Cardiac fibroblast (primary cell): ENCODE measurements at places on chromosomes 7 and 10.
A peak's percentile ranks its signal among the peaks of the same experiment; 100 is the strongest.

GRCh38 chr7:141158561-141158960 lies 84.7 kb downstream of the TMEM178B start:
- DNase-seq = peak; percentile 89

GRCh38 chr7:44310221-44310848 lies 15.1 kb downstream of the CAMK2B start:
- peak; percentile 11 for DNase-seq

- DNase-seq = no peak
These were observed 323.0 kb downstream of the EXOC4 start for GRCh38 chr7:133575726-133576440.

GRCh38 chr10:81104494-81104893 lies 566.8 kb downstream of the SH2D4B start:
- DNase-seq = no peak

DNA sequence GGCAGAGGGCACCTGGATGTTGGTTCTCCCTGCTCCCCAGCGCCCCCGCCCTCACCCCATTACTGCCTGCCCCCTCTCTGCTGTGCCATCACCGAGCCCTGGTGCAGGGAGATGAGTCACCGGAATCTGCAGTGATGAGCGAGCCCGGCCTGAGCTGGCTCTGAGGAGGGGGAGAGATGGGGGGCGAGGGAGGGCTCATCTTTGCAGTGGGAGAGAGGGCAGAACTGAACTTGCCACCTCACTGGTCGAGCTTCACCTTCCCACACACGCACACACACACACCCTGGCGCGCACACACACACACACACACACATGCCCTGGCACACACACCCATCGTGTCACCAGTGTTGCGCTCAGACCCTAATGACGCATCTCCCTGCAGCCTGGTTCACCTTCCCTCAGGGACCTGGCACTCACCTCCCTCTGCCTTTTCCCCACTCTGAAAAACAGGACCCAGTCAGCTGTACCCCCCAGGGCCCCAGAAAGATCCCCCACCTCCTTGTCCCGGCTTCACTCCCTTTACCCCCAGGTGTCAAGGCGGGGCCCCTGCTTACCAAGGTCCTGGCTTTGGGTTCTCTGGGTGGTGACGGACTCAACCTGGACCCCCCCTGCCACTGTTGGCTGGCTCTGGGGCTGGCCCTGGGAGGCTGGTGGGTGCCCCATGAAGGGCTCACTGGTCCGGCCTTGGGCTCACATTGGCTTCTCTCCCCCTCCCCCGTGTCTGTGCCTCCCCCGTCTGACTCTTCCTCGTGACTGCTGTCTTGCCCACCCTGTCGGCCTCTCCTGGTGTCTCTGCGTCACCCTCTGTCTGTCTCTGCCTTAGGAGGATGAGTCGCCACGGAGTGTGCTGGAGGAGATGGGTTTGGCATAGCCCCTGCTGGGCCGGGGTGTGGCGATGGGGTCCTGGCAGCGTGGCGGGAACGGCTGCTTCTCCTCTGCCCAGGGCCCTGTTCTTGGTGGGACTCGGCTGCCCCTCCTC lies 5.4 kb downstream of the VGF start:
- peak; percentile 28 for DNase-seq

DNA sequence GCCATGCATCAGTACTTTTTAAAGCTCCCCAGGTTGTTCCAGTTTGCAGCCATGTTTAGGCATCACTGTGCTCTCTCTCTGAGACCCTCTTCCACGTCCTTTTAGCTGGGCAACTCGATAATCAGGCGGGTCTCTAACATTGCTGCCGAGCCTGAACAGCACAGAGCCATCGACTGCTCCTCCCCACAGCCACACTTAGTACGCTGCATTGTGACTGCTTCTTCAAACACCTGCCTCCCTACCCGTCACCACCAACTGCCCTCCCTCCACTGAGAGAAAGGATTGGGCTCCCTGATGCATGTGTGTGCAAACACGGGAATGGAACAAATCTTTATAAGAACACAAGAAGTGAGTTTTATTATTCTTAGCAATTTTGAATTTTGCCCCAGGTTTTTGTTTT lies 11.4 kb upstream of the TACR2 start:
- DNase-seq = no peak

GRCh38 chr10:33306701-33307519 lies 27.6 kb downstream of the NRP1 start:
- peak; percentile 85 for DNase-seq

- peak; percentile 82 for DNase-seq
These were observed 10.6 kb downstream of the GPR146 start for GRCh38 chr7:1054861-1055450.

DNA sequence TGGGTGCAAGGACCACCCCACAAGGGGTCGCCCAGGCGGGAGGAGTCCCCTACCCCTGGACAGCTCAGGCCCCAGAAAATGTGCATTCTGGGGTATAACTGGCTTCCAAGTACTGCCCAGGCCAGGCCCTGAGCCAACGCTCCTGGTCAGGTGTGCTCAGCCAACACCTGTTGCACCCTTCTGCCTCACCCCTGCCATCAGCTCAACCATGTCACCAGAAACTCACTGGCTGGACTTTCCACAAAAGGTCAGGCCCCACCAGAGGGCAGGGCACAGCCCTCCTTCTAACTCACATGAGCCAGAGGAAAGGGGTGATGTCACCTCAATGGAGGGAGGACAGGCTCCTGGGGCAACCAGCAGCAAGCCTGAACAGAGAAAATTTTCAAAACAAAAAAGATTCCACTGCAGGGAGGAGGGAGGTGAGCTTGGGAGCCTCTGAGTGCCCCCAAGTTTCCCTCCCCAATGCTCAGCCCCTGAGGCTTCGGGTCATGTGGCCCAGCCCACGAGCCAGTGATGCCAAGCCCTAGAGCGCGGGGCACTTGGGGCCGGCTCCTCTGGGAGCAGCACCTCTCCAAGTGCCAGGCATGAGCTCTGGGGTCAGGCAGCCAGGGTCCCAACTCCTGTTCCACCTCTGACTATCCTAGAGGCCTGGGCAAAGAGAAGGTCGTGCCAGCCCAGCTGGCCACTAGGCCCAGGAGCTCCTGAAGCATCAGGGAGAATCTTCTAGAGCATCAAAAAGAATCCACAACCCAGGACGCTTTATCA lies 2.2 kb downstream of the OGDHL start:
- no peak for DNase-seq

- no peak for DNase-seq
These were observed at the start of gene CRTAC1 for GRCh38 chr10:98030093-98030821. Gene CRTAC1, minus strand, starts transcription at chr10:98030621. Its CDS starts 149 bp downstream, at chr10:98030472.

DNA sequence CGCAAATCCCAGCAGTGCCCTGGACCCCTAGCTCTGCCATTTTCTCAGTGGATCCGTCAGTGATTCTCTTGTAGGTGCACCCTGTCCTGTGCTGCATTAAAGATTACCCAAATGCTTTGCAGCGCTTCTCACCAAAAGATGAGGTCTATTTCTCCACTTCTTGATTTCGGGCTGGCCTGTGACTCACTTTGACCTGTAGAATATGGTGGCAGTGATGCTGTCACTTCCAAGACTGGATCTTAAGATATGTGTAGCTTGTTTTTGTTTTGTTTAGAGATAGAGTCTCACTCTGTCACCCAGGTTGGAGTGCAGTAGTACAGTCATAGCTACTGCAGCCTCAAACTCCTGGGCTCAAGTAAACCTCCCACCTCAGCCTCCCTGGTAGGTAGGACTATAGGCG lies 37.0 kb upstream of the ZMIZ1 start:
- no peak for DNase-seq

DNA sequence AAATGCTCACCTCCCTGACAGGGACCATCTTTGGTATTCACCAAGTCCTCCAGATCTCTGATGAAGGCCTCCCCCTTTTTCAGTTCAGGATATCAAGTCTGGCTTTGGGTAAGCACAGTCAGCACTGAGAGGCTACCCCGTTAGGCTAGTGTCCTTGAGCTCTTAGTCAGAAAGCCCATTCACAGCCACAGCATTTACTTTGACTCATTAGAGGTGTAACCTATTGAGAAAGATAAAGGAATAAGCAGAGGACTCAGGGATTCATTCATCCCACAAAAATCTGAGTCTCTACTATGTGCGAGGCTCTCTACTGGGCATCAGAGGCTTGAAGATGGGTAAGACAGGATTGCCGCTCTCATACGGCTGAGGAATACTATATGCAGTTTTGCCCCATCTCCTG lies 14.0 kb upstream of the RAMP3 start:
- DNase-seq = peak; percentile 50
